ENCODE measurements at places on chromosomes 4 and X.

GRCh38 chr4:180973894-180974293 is 1269.3 kb upstream of the TENM3 start:
- DNase-seq = no peak

DNA sequence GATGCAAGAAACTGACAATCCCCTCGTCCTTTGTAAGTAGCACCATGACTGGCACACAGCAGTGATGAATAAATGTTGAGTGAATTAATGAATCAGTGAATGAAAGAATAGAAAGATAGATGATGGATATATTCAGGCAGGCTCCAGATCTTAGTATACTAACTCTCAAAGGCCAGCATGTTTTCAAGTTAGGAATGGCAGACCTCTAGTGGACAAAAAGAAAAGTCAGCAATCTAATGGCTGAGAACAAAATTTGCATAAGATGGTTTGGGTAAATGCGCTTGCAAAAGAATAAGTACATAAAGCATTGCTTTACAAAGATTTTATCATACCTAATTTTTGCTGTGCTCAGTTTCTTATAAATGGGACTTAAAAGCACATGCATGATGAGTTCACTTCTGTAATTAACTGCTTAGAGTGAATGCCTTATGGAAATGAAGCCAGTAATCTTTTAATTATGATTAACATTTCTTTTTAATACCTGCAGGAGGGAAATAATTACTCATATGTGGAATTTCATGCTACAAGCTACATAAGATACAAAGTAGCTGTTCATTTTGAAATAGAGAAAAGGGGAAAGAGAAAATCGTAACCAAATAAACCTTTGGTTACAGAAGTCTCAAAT is 126.9 kb upstream of the GPRIN3 start:
- DNase-seq = peak; percentile 61

GRCh38 chrX:150873616-150874015 is 24.9 kb downstream of the CD99L2 start:
- peak; percentile 16 for DNase-seq

GRCh38 chr4:158018221-158018830 is 154.5 kb downstream of the GASK1B start:
- no peak for DNase-seq

DNA sequence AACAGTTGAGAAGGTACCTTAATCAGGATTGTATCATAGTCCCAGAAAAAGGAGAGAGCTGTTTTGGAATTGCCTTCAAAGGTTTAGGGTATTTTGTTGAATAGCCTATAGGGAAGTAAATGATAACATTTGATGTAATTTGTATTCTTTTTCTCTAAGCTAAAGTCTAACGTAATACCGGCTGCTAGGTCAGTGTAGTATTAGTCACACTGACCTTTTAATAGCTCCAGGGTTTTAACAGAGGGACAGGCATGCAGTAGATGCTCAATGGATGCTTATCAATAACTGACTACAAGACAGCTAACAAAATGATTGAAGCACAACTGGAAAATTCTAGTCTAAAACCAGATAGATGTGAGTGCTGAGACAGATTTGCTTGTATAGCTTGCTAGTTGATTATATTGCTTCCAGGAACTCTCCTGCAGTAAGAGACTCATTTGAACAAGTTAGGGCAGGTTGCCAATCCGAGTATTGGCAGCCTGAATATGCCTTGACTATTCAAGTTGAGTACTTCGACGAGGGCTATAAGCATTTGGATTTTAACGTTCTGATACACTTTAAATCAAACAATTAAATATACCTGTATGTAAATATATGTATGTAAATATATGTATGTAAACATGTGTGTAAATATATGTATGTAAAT is 16.5 kb upstream of the PNPLA4 start:
- no peak for DNase-seq

GRCh38 chr4:87657525-87657924 is 7.4 kb downstream of the DMP1 start:
- DNase-seq = no peak

DNA sequence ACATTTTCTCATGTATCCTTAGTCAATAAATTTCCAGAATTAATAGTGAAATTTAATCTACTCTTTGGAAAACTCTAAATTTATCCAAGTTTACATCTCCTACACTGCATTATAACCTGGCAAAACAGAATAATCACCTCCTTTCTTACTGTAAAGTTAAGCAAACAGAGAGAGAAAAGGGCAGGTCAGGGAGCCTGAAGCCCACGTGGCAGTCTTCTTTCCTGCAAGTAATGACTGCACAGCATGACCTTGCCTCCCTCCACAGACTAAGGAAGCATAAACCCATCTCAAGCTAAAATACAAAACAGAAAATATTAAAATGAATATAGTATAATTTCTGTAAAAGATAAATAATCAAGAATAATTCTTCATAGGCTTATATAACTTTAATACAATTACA is 1153.0 kb downstream of the C4orf33 start:
- no peak for DNase-seq

DNA sequence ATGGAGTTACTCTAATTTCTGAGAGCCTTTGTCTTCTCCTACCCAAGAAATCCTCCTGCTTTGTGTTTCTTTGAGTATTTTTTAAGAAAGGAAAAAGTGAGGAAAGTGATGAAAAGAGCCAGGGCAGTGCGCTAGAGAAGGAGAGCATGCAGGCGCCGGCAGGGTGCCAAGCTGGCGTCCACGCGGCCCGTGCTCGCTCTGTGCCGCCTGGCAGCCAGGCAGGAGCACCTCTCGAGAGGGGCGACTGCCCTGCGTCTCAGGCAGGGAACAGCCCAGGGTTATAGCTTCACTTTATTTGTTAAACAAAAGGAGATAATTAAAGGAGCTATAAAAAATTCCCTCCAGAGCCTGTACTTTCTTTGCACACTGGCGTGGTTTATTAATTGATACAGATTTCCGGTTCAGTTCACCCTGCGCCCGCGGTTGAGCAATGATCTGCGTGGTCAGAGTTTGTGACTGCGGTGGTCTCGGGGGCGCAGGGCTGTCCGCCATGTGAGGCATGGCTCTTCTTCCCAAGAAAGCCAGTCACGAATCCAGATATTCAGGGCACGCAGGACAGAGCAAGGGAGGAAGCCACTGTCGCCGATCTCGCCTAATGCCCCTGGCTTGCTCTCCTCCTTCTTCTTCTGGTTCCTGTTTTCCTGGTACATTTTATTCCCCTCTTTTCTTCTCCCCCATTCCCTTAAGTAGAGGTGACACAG is 110.8 kb upstream of the PAQR3 start:
- peak; percentile 66 for DNase-seq

- no peak for DNase-seq
These were observed 217.6 kb downstream of the PTTG2 start for GRCh38 chr4:38177641-38178391.

DNA sequence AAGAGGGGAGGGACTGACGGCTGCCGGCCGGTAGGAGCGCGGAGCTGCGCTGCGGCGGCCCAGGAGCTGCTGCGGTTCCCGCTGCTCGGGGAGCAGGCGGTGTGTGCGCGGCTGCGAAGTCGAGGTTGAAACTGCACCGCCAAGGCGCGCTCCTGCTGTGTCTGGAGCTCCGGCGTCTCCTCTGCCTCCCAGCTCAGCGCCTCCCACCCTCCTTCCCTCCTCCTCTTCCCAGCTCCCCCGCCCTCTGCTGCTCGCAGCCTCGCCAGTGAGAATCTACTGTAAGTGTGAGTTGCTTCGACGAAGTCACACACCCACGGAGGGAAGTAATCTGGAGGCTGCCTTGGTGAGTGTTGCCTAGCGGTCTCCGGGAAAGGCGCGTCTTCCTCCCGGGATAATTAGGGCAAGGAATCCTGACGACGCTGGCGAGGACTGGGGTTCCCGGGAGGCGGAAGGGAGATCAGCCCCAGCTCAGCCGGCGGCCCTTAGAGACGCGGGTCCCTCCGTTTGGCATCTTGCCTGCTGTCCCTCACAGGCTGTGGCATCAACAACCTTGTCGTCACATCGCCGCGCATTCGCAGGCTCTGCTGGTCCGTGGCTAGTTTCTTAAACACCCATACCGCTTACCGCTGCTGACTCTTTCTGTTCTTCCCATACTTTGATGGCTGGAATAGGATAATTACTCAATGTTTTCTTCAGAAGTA is at the start of gene EPHA5:
TSS of gene EPHA5 (minus strand) at position 159 of the 701 bp plus-strand sequence. CDS start 747 bp downstream, outside the sequence.
- no peak for DNase-seq

- DNase-seq = no peak
These were observed at the start of gene TRPC3 for GRCh38 chr4:121951521-121952110. TSS of gene TRPC3 (minus strand) at chr4:121952060. CDS start at chr4:121951680, 380 bp downstream.

DNA sequence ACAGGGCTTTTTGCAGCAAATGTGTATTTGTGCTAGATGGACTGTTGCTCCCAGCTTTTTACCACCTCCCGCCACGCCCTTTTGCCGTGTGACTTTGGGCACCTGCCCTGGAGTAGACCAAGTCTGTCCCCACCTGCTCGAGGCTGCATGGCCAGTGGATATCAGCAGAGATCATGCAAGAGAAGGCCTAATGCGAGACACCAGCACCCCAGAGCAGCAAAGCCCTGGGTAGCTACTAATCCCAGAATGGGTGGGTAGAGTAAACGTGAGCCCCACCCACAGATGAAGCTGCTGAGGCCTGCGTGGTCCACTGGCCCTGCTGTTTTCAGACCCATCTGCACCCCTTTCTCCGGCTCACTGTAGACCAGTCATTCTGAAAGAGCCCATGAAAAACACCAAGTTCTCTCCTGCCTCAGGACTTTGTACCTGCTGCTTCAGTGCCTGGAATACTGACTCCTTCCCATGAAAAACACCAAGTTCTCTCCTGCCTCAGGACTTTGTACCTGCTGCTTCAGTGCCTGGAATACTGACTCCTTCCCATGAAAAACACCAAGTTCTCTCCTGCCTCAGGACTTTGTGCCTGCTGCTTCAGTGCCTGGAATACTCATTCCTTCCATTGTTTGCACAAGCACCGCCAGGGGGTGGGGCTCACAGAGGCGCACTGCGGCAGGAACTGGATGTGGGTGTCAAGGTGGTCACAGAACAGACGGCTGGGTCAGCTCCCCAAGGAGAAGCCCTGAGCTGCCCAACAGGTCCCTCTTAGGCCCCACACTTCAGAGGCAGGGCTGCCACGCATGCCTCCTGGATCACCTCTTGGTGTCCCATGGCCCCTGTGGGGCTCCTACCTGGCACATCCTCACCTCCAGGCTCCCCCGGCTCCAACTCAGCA is 5.1 kb upstream of the TNIP2 start:
- no peak for DNase-seq

GRCh38 chrX:84322083-84322827 is 134.3 kb upstream of the RPS6KA6 start:
- DNase-seq = no peak

DNA sequence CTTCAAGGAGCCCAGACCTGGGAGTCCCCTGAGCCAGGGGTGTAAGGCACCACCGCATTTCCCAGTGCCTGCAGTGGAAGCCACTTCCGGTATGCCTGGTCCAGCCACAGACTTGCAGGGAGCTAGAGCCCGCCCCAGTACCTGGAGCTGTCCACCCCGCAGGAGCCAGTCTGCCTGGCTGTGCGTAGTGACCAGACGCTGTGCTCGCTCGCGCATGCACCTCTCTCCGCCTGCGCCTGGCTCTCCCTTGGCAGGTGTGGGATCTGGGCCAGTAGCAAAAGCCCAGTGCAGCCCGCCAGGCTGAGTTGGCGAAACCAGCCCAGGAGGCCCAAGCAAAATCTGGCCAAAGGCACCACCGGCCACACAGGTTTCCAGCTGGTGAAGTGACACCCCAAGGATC is 973.7 kb upstream of the AGA start:
- DNase-seq = peak; percentile 1

- DNase-seq = no peak
These were observed 7.6 kb downstream of the ARSJ start for GRCh38 chr4:113971706-113972360.

- no peak for DNase-seq
These were observed 20.9 kb upstream of the NDNF start for GRCh38 chr4:121093261-121093660.

GRCh38 chr4:173002830-173003561 is 165.6 kb upstream of the GALNT7 start:
- no peak for DNase-seq

- DNase-seq = no peak
These were observed 63.5 kb downstream of the EVC start for GRCh38 chr4:5774416-5775036.

DNA sequence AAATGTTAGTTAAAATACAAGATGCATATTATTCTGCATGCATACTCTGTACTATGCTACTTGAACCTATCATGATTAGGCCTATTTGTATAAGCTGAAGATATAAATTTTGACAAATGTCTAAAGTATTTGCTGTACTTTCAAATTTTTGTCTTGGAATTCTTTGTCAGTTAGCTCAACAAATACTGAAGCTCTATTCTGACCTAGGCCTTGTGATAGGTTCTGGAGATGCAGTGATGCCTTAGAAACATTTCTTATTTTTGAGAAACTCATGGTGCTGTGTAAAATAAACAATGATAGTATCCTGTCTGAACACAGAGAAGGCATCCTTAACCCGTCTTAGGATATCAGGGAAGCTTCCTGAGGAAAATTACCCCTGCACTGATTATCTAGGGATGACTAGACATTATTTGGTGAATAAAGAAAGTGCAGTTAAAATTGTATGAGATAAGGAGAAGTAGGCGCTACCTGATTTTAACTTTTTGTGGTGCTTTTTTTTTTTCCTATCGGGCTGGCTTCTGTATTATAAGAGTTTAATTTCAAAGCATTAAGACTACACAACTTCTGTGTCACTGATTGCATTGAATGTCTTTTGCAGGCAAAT is 43.4 kb downstream of the MOB1B start:
- DNase-seq = no peak

DNA sequence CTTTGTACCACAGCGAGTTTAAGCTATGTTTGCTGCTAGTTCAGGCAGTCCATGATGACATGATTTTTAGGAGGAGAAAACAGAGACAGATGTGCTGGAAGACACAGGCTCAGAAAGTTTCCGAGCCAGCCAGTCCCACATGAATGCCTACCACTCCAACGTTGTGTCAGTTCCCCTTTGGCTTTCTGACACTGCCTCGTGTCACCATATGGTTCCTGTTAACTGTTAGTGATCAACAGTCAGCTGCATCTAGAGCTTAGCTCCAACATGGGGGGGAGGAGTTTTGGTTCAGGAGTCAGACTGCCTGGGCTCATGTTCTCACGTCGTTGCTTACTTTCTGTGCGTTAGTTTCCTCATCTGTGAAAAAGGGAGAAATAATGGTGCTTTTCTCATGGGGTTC is 343.7 kb downstream of the MID1IP1 start:
- DNase-seq = no peak

GRCh38 chr4:7676398-7676922 is 241.7 kb upstream of the PSAPL1 start:
- no peak for DNase-seq

- DNase-seq = no peak
These were observed 283.2 kb downstream of the ARHGAP10 start for GRCh38 chr4:148015058-148015457.

- peak; percentile 91 for DNase-seq
These were observed at the start of gene ATP6AP2 for GRCh38 chrX:40580537-40581335. TSS of gene ATP6AP2 (plus strand) at chrX:40580970. CDS start at chrX:40581066, 96 bp downstream.

- DNase-seq = no peak
These were observed 8.1 kb downstream of the SEPTIN6 start for GRCh38 chrX:119684916-119685224.

GRCh38 chr4:138452826-138453225 is 210.7 kb upstream of the SLC7A11 start:
- no peak for DNase-seq

GRCh38 chr4:148962539-148963290 is 520.5 kb upstream of the NR3C2 start:
- DNase-seq = no peak

Data from cerebellum (tissue), 4 donors.